Bronchial epithelial cell (primary cell): ENCODE measurements at places on chromosomes 11 and 22. TPM values are rescaled to one million over a fixed set of nuclear protein-coding genes. Genes with fewer than 3 reads are reported as not detected.
A peak's percentile ranks its signal among the peaks of the same experiment; 100 is the strongest.

GRCh38 chr11:47106798-47107411 is 69.8 kb downstream of the ARFGAP2 start:
- no peak for DNase-seq

The OR8A1 gene
- total RNA-seq: not detected in 2 replicates

- DNase-seq: no peak
Observed at GRCh38 chr11:46559815-46560214, 34.0 kb downstream of the AMBRA1 start.

DNA sequence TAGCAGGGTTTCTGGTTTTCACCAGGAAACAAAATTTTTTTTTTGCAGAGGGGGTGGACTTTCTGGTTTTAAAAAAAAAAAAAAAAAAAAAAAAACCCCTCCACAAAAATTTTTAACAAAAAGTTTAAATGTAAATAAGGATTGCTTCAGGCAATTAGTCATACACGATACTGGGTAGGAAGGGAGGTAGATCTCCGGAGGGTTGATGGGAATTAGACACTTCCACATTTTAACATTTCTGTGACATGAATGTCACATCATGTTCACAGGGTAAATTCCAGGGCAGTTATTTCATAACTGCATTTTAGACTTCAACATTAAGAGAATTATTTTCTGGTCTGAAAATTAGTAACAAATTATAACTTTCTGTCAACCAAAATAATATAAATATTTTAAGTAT is 15.9 kb downstream of the NUP98 start:
- peak; percentile 64 for DNase-seq

- no peak for DNase-seq
Observed at GRCh38 chr11:6681949-6682348, 1.2 kb downstream of the MRPL17 start.

The UPK3A gene
- total RNA-seq: not detected in 2 replicates

The ESAM gene
- total RNA-seq: not detected in 2 replicates

DNA sequence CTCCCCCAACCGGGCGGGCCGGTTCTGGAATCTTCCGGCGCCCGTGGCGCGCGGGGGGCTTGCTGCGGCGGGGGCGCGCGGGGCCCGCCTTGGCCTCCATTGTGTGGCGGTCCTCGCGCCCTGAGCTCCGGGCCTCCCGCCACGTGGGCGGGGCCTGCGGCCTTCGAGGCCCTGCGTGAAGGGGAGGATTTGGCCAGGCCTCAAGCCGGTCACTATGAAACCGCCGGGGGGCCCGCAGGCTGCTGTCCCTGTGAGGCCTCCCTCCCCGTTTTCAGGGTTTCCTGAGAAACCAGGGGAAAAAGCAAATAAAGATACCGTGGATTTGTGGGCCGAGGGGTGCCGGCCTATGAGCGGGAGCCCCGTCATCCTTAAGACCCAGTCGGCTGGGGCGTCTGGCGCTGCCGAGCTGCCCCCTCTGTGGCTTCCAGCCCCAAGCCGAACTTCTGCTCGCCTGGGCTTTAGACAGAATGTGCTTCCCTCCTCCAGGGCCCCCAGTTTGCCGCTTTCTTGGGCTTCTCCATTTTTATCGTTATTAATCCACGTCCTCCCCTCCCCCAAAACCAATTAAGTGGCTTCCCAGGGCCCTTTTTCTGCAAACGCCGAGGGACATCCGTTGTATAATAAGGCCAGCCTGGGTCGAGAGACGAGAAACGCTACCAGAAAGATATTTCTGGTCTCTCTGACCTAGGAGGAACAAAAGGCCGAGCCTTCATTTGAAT is 602 bp downstream of the EWSR1 start:
- DNase-seq: peak; percentile 20

DNA sequence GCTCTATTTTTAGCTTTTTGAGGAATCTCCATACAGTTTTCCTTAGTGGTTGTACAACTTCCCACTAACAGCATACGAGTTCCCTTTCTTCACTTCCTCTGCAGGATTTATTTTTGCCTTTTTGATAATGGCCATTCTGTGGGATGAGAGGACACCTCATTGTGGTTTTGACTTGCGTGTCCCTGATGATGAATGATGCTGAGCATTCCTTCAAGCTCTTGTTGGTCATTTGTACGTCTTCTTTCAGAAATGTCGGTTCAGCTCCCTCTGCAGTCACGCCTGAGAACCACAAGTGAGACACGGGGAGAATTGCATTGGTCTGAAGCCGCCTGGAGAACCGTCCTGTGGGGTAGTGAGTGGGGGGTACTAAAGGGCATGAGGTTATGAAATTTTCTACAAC is 2.0 kb upstream of the KRTAP5-10 start:
- peak; percentile 59 for DNase-seq

The BCO2 gene
- 1.0 and 2.1 TPM in 2 replicates for total RNA-seq

DNA sequence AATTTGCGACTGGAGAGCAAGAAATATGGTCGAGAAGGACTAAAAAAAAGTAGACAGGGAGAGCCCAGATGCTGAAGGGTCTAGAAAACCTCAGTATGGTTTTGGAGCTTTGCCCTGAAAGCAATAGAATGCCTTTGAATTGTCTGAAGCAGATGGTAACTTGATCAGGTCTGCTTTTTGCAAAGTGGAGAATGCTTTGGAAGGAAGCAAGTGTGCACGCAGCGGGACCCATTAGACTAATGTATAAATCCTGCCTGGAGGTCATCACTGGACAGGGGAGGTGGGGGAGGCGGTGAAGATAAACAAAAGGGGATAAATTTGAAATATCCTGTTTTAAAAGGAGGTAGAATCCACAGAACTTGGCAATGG is 757 bp upstream of the HINFP start:
- DNase-seq: no peak

DNA sequence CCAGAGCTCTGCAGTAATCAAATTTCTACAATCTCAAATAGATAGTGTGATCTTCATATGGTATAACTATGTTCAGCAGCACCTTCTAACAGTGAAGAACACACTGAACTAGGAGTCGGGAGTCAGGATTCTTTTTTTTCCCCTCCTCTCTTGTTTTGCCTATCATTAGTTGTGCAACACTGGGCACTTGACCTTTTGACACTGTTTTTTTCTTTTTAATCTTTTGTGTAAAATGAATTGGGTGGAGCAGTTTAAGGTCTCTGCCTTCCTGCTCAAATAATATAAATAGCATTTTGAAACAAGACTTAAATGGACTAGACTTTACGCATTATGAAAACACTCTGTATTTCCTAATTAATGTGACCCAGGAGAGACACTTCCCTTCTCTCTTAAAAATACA is 39.7 kb downstream of the CTSC start:
- DNase-seq: no peak

DNA sequence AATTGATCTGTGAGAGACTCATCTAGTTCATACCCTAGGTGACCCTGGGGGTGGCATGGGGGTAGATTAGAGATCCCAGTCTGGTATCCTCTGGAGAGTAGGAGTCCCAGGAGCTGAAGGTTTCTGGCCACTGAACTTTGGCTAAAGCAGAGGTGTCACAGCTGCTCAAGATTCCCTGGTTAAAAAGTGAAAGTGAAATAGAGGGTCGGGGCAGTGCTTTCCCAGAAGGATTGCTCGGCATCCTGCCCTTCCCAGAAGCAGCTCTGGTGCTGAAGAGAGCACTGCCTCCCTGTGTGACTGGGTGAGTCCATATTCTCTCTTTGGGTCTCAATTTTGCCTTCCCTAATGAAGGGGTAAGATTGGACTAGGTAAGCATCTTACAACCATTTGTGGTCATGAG is 653 bp downstream of the IL18BP start:
- DNase-seq: no peak

The JAML gene
- total RNA-seq: 0.13 TPM in 1 of 2 replicates, not detected in the other

The CDK2AP2 gene
- total RNA-seq: 19.0 and 21.6 TPM in 2 replicates

The SLN gene
- total RNA-seq: not detected in 2 replicates

GRCh38 chr22:30943368-30943767 is 25.2 kb downstream of the MORC2 start:
- DNase-seq: no peak

The SREBF2 gene
- 44.2 and 66.4 TPM in 2 replicates for total RNA-seq
